Chondrocyte (in vitro differentiated cells): ENCODE measurements at places on chromosomes 16 and 17. TPM values are rescaled to one million over a fixed set of nuclear protein-coding genes. Genes with fewer than 3 reads are reported as not detected.
A peak's percentile ranks its signal among the peaks of the same experiment; 100 is the strongest.

DNA sequence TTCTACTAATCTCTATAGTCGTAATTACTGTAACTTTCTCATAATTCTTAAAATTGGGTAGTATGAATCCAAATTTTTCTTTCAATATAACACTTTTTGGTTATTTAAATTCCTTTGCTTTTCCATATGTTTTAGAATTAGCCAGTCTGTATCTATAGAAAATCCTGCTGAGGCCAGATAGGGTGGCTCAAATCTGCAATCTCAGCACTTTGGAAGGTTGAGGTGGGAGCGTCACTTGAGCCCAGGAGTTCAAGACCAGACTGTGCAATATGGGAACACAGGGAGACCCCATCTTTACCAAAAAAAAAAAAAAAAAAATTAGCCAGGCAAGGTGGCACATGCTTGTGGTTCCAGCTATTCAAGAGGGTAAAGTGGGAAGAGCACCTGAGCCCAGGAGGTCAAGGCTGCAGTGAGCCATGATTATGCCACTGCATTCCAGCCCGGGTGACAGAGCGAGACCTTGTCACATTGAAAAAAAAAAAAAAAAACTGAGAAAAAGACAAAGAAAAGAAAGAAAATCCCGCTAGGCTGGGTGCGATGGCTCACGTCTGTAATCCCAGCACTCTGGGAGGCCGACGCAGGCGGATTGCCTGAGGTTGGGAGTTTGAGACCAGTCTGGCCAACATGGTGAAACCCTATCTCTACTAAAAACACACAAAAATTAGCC lies 9.3 kb downstream of the TERF2 start:
- DNase-seq, result no peak

EFCAB5 gene
- 0.23 to 0.63 TPM (median 0.37 TPM) in 3 replicates for total RNA-seq

MT1G gene
- 1.1 TPM in 2 of 3 replicates, not detected in the other for total RNA-seq

GRCh38 chr16:68590201-68590994 lies 51.3 kb downstream of the ZFP90 start:
- peak; percentile 95 for DNase-seq

DNA sequence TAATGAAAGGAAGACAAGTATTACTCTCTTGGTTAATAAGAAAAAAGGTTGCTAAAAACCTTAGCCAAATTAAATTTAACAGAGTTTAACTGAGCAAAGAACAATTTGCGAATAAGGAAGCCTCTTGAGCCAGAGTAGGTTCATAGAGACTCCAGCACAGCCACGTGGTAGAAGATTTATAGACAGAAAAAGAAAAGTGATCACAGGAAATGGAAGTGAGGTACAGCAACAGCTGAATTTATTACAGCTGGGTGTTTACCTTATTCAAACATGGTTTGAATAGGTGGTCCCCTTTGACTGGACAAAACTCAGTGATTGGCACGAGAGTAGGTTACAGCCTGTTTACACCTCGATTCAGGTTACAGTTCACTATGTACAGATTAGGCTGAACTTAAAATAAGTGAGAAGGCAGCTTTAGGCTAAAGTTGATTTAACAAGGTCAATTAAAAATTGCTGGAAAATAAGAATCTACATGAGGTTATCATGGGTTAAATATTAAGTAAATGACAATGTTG lies 3.3 kb upstream of the CCL15 start:
- no peak for DNase-seq

GRCh38 chr17:79466562-79467350 lies 144.1 kb downstream of the RBFOX3 start:
- no peak for DNase-seq

GSDMA gene
- total RNA-seq, result not detected in 3 replicates

DNA sequence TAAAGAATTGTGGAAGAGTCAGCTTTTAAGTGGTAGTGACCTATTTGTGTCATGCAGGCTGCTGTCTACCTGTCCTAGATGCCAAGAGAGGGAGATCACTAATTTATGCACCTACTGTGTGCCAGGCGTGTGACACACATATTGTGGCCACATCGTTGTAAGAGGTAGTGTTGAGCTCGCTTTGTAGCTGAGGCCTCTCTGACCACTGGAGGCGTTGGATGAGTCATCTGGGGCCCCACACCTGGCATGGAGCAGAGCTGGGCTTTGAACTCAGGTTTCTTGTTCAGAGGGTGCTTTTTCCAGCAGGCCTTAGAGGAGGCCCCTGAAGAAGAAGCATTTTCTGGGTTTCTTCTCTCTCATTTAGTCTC lies 52.3 kb upstream of the LGALS9 start:
- no peak for DNase-seq

SPATA32 gene
- not detected in 3 replicates for total RNA-seq

SLC12A3 gene
- total RNA-seq, result not detected in 3 replicates

CHST4 gene
- not detected in 3 replicates for total RNA-seq

SCNN1B gene
- not detected in 3 replicates for total RNA-seq

DNA sequence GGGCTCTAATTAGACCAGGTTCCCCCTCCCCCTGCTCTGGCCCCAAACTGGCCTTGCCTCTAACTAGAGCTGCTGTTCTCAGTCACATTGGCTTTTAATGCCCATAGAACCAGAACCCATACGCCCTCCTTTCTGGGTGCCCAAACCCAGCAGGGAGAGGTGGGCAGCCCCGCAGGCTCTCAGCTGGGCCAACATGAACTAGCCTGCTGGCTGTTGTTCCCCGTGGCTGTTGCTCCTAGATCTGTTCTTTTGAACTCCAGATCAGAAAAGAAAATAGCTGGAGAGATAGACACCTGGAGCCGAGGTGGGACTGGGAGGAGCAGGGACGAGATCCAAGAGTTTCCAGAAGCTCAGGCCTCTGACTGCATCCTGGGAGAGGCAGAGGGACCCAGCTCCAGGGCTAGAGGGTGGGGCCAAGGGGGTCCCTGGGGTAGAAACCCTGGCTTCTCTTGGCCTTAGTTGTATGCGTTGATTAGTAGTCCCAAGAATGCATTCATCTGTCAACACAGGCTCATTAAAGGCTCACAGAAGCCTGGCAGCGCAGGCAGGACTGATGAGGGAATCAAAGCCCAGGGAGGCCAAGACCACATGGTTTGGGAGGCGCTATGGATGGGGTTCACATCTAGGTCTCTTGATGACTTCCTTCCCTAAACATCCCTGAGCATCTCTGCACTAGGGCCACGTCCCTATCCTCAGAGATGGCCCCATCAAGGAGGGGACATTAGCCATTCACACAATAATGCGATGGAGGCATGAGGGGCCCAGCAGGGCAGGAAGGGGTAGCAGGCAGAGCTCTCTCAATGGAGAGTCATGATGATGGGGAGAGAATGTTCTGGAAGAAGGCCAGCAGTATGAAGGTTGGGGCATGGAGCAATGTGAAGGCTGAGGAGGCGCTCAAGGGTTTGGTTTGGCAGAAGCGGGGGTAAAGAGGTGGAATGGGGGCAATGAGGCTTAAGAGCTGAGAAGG lies 1.3 kb upstream of the CPSF4L start:
- peak; percentile 34 for DNase-seq

DNA sequence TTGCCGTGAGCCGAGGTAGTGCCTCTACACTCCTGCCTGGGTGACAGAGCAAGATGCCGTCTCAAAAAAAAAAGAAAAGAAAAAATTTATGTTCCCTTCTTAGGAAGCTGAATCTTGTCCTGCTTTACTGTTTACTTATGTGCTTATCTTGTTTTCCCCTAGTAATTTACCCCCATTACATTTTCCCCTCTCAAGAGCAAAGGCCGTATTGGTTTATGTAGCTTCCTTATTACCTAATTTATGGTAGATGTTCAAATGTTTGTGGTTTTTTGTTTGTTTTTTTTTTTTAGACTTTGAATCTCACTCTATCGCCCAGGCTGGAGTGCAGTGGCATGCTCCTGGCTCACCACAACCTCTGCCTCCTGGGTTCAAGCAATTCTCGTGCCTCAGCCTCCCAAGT lies 10.3 kb upstream of the SLC52A1 start:
- no peak for DNase-seq

GRCh38 chr17:77666881-77667395 lies 291.6 kb upstream of the TNRC6C start:
- DNase-seq, result peak; percentile 19

SPHK1 gene
- total RNA-seq, result 5.8 to 12.8 TPM (median 12.7 TPM) in 3 replicates

- no peak for DNase-seq
These were observed 46.5 kb downstream of the SSH2 start for GRCh38 chr17:29883497-29883896.

SPATA2L gene
- total RNA-seq, result 7.0 to 10.3 TPM (median 9.3 TPM) in 3 replicates

NCBP3 gene
- total RNA-seq, result 31.3 to 34.8 TPM (median 33.7 TPM) in 3 replicates

GRCh38 chr17:14311186-14311705 lies 10.4 kb downstream of the HS3ST3B1 start:
- DNase-seq, result no peak

DNA sequence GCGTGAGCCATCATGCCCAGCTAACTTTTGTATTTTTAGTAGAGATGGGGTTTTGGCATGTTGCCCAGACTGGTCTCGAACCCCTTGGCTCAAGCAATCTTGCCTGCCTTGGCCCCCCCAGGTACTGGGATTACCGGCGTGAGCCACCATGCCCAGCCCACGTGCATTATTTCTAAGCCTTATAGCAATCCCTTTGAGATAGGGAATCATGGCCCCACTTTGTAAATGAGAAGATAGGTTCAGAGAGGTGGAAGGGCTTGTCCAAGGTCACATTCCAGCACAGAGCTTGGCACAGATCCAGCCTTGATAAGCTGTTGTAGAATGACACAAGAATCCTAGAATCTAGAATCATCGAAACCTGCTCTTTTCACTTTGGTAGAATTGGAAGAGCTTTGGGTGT lies 4.2 kb upstream of the PYCARD start:
- DNase-seq, result peak; percentile 36

GRCh38 chr17:72942579-72942978 lies 149.9 kb downstream of the SLC39A11 start:
- no peak for DNase-seq

- peak; percentile 96 for DNase-seq
These were observed at the start of gene SOCS3 for GRCh38 chr17:78359997-78360370. TSS of gene SOCS3 (minus strand) at chr17:78360077. CDS start at chr17:78359095, 982 bp downstream.

SBK1 gene
- total RNA-seq, result 1.5 to 2.8 TPM (median 1.7 TPM) in 3 replicates

DNA sequence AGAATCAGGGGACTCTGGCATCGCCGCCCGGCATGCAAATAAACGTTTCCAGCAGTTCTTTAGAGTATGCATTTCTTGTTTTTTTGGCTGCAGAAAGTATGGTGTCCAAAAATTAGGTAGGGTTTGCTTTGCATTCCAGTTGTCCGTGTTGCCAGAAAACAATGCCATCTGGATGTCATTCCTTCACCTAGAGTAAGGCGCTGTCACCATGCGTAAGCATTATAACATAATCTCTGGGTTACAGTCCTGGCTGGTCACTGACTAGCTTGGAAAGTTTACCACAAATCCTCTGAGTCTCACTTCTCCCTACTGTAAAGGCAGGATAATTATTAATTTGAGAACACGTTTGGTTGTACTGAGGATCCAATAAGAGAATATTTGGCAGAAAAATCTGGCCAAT lies 457.7 kb downstream of the XYLT1 start:
- no peak for DNase-seq

DNA sequence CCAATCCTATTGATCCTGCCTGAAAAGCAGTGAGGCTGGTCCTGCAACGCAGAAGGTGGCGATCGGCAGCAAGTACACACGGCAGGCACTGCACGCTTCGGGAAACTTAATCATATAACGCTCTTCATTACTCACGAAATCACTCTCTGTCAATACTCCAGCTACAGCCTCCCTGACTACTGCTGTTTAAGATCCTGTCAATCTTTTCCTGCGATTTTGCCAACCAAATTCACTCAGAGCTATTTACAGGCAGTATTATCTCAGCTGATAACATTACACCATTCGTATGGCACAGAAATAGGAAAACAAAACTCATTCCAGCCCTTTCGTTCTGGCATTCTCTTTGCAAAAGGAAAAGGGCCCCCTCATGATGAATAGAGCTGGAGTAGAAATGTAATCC lies 262.4 kb upstream of the CDH8 start:
- no peak for DNase-seq

KRT32 gene
- total RNA-seq, result not detected in 3 replicates

PITPNM3 gene
- total RNA-seq, result 5.3 to 5.7 TPM (median 5.5 TPM) in 3 replicates

DNA sequence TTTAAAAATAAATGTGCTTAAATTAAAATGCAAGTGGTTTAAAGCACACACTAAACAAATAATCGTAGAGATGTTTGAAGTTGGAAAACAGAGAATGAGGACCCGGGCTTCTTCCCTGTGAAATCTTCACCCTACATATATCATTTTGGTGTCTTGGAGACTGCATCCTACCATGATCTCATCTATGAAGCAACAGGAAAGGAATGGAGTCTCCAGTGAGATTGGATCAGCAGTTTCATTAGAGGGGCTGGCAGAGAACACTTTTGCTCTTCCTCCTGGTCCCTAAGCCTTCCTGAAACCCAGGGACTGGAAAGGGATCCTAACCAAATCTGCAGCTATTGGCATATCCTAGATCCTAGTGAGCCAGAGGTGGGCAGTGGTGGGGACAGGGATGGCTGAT lies 85.0 kb downstream of the GRIN2A start:
- no peak for DNase-seq

DNA sequence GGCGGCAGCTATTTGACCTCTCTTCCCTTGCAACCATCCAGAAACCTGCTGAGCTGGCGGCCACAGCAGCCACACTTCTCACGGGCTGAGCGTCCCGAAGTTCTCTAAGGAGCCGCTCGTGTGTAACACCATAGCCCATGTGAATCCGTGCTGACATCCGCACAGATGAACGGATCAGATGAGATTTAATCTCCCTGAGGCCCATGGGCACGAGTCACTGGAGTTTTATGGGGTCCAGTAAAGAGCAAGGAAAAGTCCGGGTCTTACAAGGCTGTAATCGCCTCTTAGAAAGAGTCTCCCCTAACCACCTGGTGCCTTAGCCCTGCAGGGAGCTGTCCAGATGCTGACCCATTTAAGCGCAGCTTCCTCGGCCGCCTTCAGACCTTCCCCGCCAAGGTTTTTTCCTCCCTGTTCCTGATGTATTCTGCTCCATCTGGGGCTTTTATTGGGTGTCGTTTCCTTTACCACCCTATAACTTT lies 5.5 kb upstream of the CACNG5 start:
- no peak for DNase-seq

ZG16 gene
- not detected in 3 replicates for total RNA-seq

- no peak for DNase-seq
These were observed 162.6 kb downstream of the SALL1 start for GRCh38 chr16:50988441-50988840.

GRCh38 chr16:85327731-85328675 lies 215.7 kb upstream of the CIBAR2 start:
- no peak for DNase-seq

DNA sequence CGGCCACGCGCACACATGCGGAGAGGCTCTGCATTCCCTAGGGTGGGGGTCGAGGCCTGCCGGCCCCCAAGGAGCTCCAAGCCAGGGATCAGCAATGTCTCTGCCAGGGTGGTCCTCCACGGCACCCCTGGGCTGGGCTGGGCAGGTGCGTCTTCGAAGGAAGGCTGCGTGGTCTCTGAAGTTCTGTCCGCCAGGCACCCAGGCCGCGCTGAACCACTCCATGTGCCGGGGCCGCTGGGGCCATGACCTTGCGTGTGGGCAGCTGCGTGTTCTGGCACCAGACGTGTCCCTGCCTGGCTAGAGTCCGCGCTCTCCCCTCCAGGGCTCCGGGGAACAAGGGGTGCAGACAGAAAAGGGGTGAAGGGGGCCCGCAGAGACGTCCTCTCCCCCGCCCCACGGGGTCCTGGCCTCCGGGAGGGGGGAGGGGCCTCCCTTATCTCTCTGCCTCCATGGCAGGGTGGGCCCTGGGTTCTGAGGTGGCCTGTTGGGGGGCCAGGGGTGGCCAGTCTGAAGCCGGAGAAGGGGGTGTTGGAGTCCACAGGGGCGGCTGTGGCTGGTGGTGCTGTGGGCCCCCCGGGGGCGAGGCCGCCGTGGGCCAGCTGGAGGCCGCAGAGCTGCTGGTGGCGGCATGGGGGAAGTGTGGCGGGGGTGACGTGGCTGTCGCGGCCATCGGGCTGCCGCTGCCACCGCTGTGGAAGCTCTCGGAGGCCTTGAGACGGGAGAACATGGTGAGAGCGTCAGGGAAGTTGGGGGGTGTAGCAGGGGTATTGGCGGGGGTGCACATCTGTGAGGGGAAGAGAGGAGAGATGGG lies 5.3 kb downstream of the UBALD1 start:
- DNase-seq, result no peak

GRCh38 chr16:70565053-70565452 lies 41.4 kb downstream of the SF3B3 start:
- no peak for DNase-seq
